ENCODE measurements at places on chromosomes 6 and 20. TPM values are rescaled to one million over a fixed set of nuclear protein-coding genes. Genes with fewer than 3 reads are reported as not detected.

Gene EPHA7
- total RNA-seq: 3.6 TPM

Gene C4A
- total RNA-seq: 9.3 TPM

Gene RSPO3
- total RNA-seq: not detected

Gene SLC32A1
- 0.59 TPM for total RNA-seq

GRCh38 chr20:3203315-3204123 lies 963 bp downstream of the DDRGK1 start:
- peak; percentile 28 for DNase-seq

- no peak for DNase-seq
These were observed 348.9 kb upstream of the MARCKS start for GRCh38 chr6:113508249-113508648.

DNA sequence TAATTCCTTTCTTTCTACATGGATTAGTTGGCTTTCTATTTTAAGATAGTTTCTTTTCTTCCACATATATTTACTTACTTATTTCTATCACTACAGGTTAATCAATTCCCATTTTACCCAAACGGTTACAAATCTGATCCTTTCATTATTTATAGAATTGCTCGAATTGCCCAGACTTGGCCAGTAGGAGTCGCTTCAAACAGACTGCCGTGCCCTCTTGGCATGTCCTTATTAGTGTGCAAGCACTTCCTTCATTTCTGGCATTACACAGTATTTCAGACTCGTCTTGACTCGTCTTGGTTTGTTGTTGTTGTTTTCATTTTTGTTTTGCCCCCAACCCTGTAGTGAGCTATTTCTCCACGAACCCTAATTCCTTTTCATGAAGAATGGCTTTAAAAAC lies 74.6 kb downstream of the SAMD3 start:
- DNase-seq: no peak

GRCh38 chr20:62040381-62040922 lies 25.2 kb downstream of the TAF4 start:
- no peak for DNase-seq

DNA sequence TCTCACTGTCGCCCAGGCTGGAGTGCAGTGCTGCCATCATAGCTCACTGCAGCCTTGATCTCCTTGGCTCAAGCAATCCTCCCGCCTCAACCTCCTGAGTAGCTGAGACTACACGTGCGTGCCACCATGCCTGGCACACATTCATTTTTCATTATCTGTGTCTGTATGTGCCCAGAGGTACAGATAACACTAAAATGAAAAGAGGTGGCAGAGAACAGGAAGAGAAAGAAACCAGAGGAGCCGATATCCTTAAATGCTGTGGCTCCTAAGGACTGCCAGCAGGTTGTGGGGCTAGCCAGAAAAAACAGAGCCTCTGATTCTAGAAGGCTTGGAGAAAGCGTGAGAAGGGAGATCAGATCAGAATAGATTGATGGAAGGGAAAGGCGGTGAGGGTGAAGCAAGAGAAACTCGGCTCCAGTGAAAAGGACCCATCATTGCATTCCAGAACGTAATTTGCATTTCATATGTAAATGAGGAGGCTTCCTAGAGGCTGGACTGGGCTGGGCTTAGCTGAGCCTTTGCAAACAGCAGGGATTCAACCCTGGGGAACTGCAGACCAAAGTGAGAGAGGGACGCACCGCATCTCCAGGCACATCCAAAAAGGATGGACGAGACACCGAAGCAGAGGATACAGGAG lies 64.2 kb downstream of the GCNT2 start:
- peak; percentile 32 for DNase-seq

- no peak for DNase-seq
These were observed 111.8 kb downstream of the PSMB1 start for GRCh38 chr6:170441316-170441715.

- DNase-seq: no peak
These were observed 3.0 kb downstream of the CCN2 start for GRCh38 chr6:131947986-131948661.

DNA sequence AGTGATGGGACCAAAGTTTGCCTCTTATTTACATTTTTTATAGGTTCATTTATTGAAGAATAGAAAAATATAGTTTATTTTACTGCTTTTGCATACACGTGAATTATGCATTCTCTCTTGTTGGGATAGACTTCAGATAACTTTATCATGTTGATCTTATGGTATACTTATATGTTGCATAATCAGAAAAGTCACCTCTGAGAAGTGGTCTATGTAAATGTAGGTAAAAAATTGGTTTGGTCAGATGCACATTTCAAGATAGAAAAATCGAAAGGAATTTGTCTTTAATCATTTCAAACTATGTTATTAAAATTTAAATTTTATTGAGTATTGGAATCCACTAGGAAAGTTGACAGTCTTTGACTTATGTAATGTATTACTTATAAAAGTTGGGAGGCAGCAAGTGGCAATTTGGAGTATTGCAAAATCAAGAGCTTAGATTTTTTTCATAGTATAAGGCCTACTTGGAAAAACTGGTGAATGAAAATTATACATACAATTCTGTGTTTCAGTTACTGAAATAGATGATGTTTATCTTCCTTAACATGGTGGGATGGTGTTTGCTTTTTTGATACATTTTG lies 2.4 kb downstream of the PHF3 start:
- no peak for DNase-seq

DNA sequence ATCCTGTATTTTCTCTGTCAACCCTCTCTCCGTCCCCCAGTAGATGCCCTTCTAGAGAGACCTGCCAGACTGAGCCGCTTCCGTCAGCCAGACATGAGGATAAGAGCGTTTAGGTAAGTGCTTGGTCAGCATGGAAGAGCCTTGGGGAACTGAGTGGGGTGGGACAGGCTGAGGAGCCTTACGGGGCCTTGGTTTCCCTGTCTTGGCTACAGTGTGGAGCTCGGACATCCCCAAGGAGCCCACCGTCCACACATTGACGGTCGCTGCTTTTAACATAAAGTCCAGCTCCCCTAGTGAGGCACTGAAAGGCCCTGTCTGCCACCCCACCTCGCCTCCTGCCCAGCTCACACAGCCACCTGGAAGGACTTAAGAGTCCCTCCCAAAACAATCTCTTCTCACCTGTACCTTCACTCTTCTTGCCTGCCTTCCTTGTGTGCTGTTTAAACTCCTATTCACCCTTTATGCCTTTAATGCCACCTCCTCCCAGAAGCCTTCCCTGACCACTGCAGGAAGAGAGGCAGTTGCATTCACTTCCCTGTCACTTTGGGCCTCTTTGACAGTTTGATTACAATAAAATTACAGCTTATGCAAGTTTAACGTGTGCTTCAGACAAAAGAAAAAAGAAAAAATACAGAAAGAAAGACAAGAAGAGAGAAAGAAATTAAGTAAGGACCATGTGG lies 42.3 kb downstream of the PDYN start:
- no peak for DNase-seq

DNA sequence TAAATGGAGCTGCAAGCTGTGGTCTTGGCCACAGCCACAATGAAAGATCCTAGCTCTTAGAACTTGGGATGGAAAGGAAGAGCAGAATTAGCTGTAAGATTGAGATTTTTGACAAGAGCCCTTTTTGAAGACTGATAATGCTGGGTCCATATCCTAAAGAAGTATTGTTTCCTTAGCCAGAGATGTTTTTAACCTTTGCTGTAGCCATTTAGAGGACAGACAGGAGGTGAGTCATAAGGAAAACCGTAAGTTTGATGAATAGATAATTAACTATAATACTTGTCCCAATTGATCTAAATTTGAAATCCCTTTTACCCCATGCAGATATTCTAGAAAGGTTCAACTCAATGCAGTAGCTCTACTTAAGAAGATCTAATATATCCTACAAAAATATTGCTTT lies 213.7 kb downstream of the HTR1B start:
- no peak for DNase-seq
